ENCODE measurements at places on chromosomes 5 and 9. TPM values are rescaled to one million over a fixed set of nuclear protein-coding genes. Genes with fewer than 3 reads are reported as not detected.
A peak's percentile ranks its signal among the peaks of the same experiment; 100 is the strongest.

Gene PROB1
- 0.44 TPM for total RNA-seq

Gene TRIM41
- total RNA-seq = 23.3 TPM

Gene CCDC192
- 2.0 TPM for total RNA-seq

Gene PPP3R2
- not detected for total RNA-seq

Gene TCERG1
- 66.4 TPM for total RNA-seq

Gene WHRN
- total RNA-seq = 15.8 TPM

GRCh38 chr9:128139621-128140020 is 9.6 kb upstream of the LCN2 start:
- DNase-seq = no peak
- no peak overlapping the region for H3K4me3 ChIP-seq
- no peaks in the 10 kb centered on the region for H3K27me3 ChIP-seq

GRCh38 chr9:91676046-91676445 is 252.4 kb upstream of the NFIL3 start:
- H3K27ac ChIP-seq = no peak overlapping the region
- no peaks in the 10 kb centered on the region for H3K4me1 ChIP-seq
- H3K4me3 ChIP-seq = no peak overlapping the region
- DNase-seq = no peak
- no peaks in the 10 kb centered on the region for H3K36me3 ChIP-seq
- no peaks in the 10 kb centered on the region for H3K27me3 ChIP-seq

GRCh38 chr5:1061916-1062315 is 49.9 kb downstream of the SLC12A7 start:
- H3K4me1 ChIP-seq = no peaks in the 10 kb centered on the region
- no peak overlapping the region for H3K4me3 ChIP-seq
- DNase-seq = no peak

- peak overlapping the region; percentile 71 for H3K4me3 ChIP-seq
- no peak overlapping the region for H3K27ac ChIP-seq
- H3K27me3 ChIP-seq = peaks cover 40% of the 10 kb centered on the region
- no peak for DNase-seq
- H3K4me1 ChIP-seq = peaks cover 39% of the 10 kb centered on the region
These were observed 1.8 kb downstream of the TMOD1 start for GRCh38 chr9:97502984-97503861.

- DNase-seq = no peak
- peaks cover 51% of the 10 kb centered on the region for H3K27me3 ChIP-seq
- no peak overlapping the region for H3K27ac ChIP-seq
- no peak overlapping the region for H3K4me3 ChIP-seq
These were observed 43.3 kb upstream of the CEP72 start for GRCh38 chr5:568809-569208.

DNA sequence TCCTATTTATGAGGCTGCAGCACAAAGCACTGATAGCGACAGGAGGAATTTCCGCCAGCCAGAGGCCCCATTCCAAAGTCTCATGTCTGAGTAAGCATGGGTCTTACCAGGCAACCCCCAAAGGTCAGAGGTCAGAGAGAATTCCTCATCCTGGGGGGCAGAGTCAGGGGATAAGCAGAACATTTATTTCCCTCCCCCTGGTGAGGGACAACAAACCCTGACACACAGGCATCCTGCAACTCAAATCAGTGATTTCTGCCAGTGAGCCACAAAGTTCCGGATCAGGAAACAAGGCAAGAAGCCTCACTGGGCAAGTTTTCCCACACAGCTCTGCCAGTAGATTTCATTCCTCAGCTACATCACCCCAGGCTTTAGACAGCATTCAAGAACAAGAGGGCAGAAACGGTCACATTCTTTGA is 37.0 kb downstream of the ADAMTS12 start:
- H3K4me3 ChIP-seq = no peak overlapping the region
- DNase-seq = no peak
- peaks cover 8% of the 10 kb centered on the region for H3K4me1 ChIP-seq
- H3K27ac ChIP-seq = no peak overlapping the region
- no peaks in the 10 kb centered on the region for H3K27me3 ChIP-seq

GRCh38 chr9:124869466-124869985 is 7.6 kb downstream of the ARPC5L start:
- peaks cover 59% of the 10 kb centered on the region for H3K4me1 ChIP-seq
- H3K36me3 ChIP-seq = peaks cover 9% of the 10 kb centered on the region
- H3K27me3 ChIP-seq = no peaks in the 10 kb centered on the region
- peak overlapping the region; percentile 93 for H3K27ac ChIP-seq
- peak overlapping the region; percentile 63 for H3K4me3 ChIP-seq

GRCh38 chr9:127204771-127205470 is 59.7 kb upstream of the GARNL3 start:
- DNase-seq = no peak
- peaks cover 7% of the 10 kb centered on the region for H3K4me1 ChIP-seq
- no peaks in the 10 kb centered on the region for H3K36me3 ChIP-seq
- no peak overlapping the region for H3K27ac ChIP-seq

GRCh38 chr9:29183971-29184370 is 1610.7 kb upstream of the C9orf72 start:
- no peaks in the 10 kb centered on the region for H3K4me1 ChIP-seq
- H3K27me3 ChIP-seq = no peaks in the 10 kb centered on the region
- H3K4me3 ChIP-seq = no peak overlapping the region
- no peak for DNase-seq

DNA sequence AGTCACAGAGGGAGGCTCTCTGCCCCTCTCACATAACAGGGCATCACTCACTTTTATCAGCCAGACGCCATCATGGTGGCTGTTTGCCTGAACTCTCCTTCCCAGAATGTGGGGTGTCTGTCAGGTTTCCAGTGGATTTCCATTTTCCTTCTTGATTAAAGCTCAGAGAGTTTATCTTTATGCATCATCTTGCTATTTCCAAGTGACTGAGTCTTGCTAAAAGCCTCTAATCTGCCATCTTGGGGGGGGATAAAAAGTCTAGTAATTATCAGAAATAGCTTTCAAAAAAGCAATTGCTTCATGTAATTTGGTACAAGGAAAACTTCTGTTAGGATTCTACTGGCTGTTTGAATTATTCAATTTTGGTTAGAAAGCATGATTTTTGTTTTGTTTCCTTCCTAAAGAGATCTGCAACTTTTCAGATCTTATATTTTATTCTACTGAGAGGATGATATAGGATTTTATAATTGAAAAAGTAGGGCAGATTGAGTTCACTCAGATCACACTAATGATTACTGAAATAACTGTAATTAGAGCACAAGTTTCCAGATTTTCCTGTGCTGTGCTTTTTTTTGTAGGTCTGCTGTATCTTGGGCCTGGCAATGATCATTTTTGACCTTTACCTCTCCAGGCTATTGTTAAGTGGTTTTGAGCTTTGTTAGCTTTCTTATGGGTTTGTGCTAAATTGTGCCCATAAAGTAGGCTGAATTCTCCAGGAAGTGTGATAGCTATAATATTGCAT is 661.5 kb downstream of the TLE4 start:
- no peaks in the 10 kb centered on the region for H3K4me1 ChIP-seq
- H3K27ac ChIP-seq = no peak overlapping the region
- H3K4me3 ChIP-seq = no peak overlapping the region
- H3K36me3 ChIP-seq = no peaks in the 10 kb centered on the region
- no peak for DNase-seq

GRCh38 chr9:21362287-21362686 is 5.6 kb downstream of the IFNA13 start:
- H3K36me3 ChIP-seq = no peaks in the 10 kb centered on the region
- H3K27ac ChIP-seq = no peak overlapping the region
- H3K4me3 ChIP-seq = no peak overlapping the region
- DNase-seq = no peak
- H3K27me3 ChIP-seq = peaks cover 4% of the 10 kb centered on the region

GRCh38 chr9:134634176-134634575 is 7.4 kb upstream of the COL5A1 start:
- no peak overlapping the region for H3K4me3 ChIP-seq
- DNase-seq = peak; percentile 63
- H3K4me1 ChIP-seq = no peaks in the 10 kb centered on the region
- no peak overlapping the region for H3K27ac ChIP-seq
